ENCODE measurements at places on chromosomes 6 and 20.

GRCh38 chr6:14079971-14080370, 37.6 kb upstream of the CD83 start:
- no peak for DNase-seq

GRCh38 chr20:44051661-44052000, 135.4 kb downstream of the JPH2 start:
- DNase-seq: no peak

DNA sequence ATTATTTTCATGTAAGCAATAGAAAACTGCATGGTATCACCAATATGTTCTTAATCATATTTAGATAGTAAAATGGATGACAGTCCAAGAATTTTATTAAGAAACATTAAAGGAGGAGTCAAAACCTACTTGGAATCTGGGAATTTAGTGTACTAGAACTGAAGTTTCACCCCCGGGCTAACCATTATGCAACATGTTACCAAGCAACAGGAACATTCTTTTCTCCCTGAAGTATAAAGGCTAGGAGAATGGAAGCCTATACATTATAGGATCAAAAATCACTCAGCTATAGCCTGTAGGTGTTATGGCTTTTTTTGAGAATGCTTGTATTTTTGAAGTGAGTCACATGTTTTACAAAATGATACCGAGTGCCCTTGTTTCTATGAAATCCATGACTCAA, 538.3 kb downstream of the GRIK2 start:
- no peak for DNase-seq

DNA sequence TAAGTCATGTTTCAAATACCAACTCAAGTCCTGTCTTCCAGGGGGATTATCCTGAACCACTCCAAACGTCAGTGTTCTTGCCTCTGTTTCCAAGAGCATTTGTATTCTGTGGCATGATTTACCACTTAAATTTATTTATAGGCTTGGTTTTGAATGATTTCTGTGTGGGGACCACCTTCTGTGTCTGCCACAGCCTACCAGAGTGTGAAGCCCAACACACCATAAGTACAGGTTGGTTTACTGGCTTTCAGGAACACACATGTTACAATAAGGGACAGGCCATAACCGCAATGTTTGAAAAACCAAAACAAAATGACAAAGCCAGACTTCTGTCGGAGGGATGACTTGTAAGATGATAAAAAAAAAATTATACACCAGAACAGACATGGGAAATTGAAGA, 56.5 kb upstream of the MAP3K7 start:
- DNase-seq: no peak

- DNase-seq: peak; percentile 66
Measured at GRCh38 chr6:162056745-162057144, 670.8 kb downstream of the PRKN start.

GRCh38 chr6:154995254-154996015, at the start of gene TIAM2:
TSS of gene TIAM2 (plus strand) at chr6:154995315. CDS start at chr6:155129224, 133,909 bp downstream.
- DNase-seq: peak; percentile 22

DNA sequence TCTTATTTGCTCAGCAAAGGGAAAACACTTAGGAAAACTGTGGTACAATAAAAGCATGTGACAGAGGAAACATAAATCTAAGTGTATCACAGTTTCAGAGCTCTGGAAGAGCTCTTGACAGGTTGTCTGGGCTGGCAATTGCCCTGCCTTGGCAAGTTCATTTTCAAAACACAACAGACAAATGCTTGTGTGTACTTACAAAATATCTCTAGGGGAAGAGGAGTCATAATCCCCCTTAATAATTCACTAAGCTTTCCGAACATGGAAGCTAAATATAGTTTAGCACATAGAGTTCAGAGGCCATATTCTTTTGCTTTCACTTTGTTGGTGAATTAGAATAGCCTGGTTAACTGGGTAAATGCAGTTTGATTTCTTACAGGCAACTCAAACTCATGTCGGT, 211.6 kb upstream of the THEMIS start:
- DNase-seq: peak; percentile 1

GRCh38 chr20:40718982-40719729, 30.1 kb upstream of the MAFB start:
- DNase-seq: no peak

GRCh38 chr6:158408552-158409130, 96.4 kb downstream of the TULP4 start:
- DNase-seq: peak; percentile 93

DNA sequence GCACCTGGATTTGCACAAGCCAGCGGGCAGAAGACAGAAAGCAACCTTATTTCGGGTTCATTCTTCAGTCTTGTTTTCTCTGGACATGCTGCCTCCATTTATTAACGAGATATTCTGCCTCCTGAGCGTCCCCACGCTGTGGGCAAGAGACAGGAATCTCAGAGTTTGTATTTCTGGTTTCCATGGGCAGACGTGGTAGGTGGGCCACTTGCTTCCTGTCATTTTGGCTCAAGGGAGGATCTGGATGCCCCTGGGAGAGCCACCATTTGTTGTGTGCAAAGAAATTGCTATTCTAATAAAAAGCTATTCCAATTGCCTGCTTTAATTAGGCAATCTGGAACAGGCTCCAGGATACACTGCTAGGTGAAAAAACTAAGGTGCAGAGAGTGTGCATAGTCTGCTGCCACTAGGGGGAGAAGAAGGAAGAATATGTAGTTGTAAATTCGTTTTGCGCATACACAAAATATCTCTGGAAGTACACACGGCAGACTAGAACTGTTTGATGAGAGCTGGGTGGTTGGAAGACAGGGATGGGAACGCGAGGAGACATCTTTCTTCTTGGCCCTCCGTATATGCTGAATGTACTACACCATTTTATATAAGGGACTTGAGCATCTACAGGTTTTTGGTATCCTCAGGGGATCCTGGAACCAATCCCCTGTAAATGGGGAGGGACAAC, 30.1 kb upstream of the SLC16A10 start:
- peak; percentile 54 for DNase-seq

All from fibroblast of mammary gland (primary cell).